Omental fat pad (tissue), 4 donors: ENCODE measurements at places on chromosomes 12 and 14.

GRCh38 chr14:64444984-64445845, 20.1 kb upstream of the AKAP5 start:
- DNase-seq, result no peak

DNA sequence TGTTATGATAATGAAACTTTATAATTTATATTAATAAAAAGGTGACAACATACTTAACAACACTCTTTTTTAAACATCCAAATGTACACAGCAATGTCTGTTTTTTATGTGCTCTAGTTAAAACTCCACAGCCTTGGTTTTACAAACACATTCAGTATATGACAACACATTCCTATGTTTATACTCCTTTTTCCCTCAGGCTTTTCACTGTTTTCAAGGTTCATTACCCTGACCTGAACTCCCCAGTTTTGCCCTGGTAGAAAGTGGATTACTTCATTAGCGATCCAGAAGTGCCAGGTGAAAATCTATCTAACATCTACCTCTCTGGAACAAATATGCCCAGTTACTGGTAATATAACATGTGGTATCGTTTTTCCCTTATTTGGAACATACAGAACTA, 340.2 kb upstream of the DDHD1 start:
- DNase-seq, result no peak

- DNase-seq, result no peak
Measured at GRCh38 chr14:101979666-101980065, 15.3 kb downstream of the DYNC1H1 start.

DNA sequence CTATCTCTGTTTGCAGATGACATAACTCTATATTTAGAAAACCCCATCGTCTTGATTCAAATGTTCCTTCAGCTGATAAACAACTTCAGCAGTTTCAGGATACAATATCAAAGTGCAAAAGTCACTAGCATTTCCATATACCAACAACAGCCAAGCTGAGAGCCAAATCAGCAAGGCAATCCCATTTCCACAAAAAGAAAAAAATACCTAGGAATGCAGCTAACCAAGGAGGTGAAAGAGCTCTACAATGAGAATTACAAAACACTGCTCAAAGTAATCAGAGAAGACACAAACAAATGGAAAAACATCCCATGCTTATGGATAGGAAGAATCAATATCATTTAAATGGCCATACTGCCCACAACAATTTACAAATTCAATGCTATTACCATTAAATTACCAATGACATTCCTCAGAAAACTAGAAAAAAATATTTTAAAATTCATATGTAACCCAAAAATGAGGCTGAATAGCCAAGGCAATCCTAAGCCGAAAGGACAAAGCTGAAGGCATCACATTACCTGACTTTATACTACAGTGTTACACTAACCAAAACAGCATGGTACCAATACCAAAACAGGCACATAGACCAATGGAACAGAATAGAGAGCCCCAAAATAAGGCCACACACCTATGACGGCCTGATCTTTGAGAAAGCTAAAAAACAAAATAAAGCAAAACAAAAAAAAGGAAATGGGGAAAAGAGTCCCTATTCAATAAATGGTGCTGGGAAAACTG, 901.7 kb downstream of the LRFN5 start:
- DNase-seq, result no peak

DNA sequence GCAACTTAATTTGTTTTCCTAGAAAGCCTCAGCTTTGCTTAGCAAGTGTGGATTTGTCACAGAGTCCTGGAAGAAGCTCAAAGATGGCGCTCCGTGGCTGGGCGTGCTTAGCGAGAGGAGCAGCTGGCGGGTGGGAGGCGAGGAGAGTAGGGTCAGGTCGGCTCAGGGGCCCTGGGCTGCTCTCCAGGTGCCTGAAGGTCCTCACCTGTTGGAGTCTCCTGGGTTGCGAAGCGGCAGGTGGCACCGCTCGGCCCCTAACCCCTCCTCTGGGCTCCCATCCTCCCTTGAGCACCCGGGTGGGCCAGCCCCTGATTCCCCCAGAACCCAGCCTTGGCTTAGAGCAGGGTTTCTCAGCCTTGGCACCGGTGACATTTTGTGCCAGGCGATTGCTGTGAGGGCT, 25.1 kb downstream of the LRTM2 start:
- no peak for DNase-seq

GRCh38 chr12:54017027-54017788, 8.4 kb downstream of the HOXC8 start:
- no peak for DNase-seq

GRCh38 chr14:23308721-23309445, 2.2 kb downstream of the BCL2L2 start:
- no peak for DNase-seq

DNA sequence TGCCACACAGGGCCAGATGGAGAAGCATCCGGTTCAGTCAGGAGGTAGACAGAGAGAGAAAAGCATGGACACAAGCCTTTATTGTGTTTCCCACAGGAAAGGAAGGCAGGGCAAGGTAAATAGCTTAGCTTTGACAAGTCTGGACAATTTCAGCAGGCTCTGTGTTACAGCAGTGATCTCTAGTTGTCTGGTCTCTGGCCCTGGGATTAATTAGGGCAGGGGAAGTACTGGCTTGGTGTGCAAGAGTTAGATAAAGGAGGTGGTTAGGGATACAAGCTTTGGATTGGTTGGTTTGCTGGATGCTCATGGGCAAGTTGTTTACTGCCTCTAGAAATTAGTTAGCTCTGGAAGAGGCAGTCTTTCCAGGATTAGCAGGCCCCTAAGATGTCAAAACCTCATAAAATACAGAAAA, 15.1 kb upstream of the NGDN start:
- no peak for DNase-seq

DNA sequence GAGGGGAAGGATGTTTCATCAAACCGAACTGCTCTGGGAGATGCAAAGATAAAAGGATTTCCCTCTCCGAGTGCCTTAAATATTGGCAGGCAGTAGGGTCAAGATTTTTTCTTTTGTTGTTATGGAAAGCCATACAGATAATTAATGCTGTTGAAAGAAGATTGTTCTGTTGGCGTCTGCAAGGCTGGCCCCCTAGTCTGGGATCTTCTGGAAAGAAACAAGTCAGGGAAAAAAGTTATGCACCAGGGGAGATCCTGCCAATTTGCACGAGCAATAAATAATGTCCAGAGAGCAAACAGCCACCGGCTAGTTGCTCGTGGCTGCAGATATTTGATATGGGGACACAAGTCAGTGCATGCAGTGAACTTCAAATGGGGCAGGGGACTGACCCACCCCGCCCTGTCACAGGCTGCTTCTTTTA, 202.1 kb upstream of the MYL2 start:
- DNase-seq, result no peak

DNA sequence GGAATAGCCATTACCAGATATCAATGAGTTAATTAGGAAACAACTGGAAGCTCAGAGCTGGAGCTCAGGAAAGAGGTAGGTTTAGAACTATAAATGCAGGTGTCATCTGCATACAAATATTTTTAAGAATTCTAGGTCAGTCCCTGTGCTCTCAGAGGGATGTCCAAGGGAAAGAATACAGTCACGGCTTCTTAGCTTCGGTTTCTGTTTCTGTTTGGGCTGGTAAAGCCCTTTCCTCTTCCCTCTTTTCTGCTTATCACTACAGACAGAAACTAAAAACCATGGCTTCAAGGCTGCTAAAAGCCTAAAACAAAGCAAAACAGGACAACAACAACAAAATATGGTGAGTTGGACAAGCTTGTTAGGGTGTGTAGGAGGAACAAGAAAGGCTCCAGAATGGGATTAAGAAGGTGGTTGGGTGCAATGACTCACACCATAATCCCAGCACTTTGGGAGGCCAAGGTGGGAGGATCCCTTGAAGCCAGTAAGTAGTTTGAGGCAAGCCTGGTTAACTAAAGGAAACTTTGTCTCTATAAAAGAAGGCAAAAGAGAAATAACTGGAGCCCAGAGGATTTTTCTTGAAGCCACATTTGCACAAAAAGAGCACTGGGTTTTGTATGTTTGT, 113.0 kb downstream of the SEC23A start:
- no peak for DNase-seq

- no peak for DNase-seq
Measured at GRCh38 chr12:9198012-9198411, 10.2 kb downstream of the PZP start.

DNA sequence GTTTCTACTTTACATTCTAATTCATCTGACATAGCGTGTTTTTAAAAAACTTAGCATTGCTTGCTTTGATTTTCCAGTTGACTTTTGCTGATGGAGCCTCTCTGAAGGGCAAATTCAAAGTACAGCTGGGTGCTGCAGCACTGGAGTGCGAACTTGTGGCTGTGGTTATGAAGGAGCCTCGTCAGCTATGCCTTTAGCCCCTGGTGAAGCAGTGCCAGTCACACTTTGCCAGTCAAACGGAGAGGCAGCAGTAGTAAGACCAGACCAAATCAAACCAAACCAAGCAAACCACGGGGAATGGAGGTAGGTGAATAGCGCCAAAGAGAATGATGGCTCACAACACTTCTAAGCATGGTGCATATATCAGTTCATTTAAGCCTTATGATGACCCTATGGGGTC, 15.1 kb upstream of the SLC38A2 start:
- DNase-seq, result no peak

GRCh38 chr14:68979021-68979721, at the start of gene ACTN1:
TSS of gene ACTN1 (minus strand) at chr14:68979302. CDS start at chr14:68979056, 246 bp downstream.
- peak; percentile 68 for DNase-seq

DNA sequence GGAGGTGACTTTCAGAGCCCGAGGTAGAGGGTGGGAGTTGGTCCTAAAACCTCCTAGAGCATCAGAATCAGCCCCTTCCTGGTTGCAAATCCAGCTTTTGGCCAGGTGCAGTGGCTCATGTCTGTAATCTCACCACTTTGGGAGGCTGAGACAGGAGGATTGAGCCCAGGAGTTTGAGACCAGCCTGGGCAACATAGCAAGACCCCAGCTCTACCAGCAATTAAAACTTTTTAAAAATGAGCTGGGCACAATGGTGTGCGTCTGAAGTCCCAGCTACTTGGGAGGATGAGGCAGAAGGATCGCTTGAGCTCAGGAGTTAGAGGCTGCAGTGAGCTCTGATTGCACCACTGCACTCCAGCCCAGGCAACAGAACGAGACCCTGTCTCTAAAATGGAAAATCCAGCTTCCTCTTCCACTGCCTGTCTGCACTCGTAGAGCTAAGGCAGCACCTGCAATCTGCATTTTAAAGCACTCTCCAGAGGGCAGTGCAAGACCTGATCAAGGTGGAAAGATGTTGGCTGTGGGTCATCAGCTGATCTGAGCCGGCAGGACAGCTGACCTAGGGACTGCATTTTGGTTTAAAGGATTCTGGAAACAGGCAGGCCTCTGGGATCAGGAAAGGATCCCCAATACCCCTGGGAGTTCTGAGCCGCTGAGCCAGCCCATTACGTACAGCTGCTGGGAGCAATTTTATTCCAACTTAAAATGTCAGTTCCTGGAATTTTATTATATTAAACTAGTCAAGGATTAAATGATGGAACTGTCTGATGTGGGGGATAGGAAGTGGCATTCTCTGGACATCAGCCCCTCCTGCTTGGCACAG, 1.8 kb upstream of the TESC start:
- no peak for DNase-seq

DNA sequence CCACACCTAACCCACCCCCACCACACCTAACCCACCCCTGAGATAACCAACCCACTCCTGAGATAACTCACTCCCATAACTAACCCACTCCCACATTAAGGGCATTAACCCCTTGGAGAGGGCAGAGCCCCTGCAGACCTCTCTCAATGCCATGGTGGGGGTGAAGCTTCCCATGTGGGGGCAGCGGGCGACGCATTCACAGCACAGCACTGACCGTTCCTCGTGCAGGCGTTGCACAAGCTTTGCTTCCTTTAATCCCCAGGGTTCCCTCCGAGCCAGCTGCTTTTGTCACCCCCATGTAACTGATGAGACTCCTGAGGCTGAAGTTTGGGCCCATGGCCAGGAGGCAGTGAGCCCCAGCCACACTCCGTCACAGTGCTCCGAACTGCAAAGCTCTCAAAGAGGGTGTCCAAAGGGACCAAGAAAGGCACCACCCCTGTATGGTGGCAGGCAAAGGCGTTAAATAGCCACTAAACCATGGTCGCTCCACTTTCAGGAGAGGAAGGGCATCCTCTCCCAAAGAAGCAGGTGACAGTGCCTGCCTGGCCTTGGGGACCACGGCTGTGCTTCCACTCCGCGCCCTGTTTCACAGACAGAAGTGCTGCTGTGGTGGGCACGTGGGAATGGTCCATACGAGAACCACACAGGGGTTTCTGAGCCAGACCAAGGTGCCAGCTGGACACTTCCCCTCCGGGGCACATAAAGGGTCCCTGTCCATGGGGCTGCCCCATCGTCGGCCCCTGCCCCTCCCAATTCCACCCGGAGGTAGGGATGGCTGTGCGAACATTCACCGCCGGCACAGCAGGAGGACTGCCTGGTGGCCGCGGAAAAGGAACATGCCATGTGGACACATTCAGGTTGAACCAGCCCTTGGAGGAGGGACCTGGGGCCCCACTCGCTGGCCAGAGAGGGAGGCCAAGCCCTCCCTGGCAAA, 28.3 kb downstream of the GALNT9 start:
- no peak for DNase-seq

DNA sequence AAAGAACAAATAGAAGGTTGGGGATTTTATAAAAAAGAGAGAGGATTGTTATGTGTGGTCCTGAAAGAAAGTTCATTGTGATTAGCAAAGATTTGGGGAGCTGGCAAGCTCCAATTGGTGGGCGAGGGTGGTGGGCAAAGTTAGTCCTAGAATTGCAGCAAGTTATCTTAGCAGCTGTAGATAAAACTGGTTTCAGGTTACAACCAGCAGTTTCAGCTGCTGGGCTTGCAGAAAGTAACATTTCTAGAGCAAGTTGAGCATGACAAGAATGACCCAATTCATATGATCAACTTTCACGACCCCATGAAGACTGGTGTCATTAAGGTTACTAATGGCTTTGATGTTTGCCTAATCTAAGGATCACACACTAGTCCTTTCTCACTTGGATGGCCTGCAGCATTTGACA, 177.9 kb upstream of the NUDT4 start:
- no peak for DNase-seq

GRCh38 chr12:113129664-113130456, 5.7 kb downstream of the RASAL1 start:
- DNase-seq, result no peak

DNA sequence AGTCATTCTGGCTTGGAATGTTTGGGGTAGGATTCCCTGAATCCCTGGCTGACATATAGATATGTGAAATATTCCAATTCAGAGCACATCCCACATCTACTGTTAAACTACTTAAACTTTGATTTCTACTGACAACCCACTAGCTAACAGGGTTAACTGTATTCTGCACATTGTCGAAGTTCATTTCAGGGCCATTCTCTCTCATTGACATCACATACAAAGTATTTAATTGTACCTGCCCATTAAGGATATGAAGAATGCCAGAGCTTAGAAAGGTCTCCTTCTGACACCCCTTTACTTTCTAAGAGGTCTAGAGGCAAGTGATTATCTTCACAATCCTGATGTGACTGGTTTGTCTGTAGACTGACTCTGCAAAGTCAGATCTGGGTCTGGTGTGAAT, 2.8 kb upstream of the DCN start:
- no peak for DNase-seq

- no peak for DNase-seq
Measured at GRCh38 chr12:1622406-1622805, 6.6 kb upstream of the WNT5B start.

DNA sequence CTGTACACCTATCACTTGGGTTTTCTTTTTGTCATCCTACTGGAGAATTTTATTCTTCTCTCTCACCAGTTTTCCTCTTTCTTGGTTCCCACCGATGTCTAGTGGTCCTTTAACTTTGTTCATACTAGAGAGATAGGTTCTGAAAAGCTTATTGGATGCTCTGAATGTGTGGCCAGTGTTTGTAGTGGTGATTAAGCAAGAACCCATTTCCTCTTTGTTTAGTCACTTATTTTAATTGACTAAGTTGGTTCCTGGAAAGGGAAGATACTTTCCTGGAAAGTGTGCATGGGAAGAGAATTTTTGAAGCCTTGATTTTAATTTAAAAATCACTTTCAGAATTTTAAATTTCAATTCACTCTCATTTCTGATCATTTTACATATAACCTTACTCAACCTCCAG, 127.2 kb downstream of the OTOGL start:
- DNase-seq, result no peak
